Endodermal cell (in vitro differentiated cells): ENCODE measurements at places on chromosomes 13 and 19. TPM values are rescaled to one million over a fixed set of nuclear protein-coding genes. Genes with fewer than 3 reads are reported as not detected.

DNA sequence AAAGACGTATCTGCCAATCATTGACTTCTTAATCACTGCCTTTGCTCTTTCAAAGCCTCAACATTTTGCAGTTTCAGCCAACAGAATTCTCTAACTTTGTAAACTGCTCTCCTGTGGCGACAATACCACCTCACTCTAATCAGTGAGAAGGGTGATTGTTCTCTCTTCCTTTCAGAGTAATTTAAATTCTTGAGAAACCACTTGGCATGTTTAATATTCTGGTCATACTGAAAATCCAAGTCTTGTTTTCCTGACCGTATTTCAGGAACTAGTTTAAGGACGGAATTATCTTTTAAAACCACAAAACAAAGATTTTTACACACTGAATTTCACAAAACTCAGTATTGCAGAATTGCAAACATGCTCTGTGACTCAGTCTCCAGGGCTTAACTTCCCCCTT lies 5.2 kb upstream of the CDC16 start:
- peaks cover 13% of the 10 kb centered on the region for H3K4me1 ChIP-seq
- no peaks in the 10 kb centered on the region for H3K36me3 ChIP-seq

Gene NKG7
- total RNA-seq: not detected in 3 replicates

GRCh38 chr13:29081036-29081435 lies 260.9 kb downstream of the MTUS2 start:
- no peaks in the 10 kb centered on the region for H3K27me3 ChIP-seq
- no peaks in the 10 kb centered on the region for H3K36me3 ChIP-seq
- no peak overlapping the region for H3K4me3 ChIP-seq
- DNase-seq: no peak
- peaks cover 2% of the 10 kb centered on the region for H3K4me1 ChIP-seq

Gene ZNF100
- 14.7 to 29.1 TPM (median 28.3 TPM) in 3 replicates for total RNA-seq

Gene BORA
- 14.4 and 14.9 TPM in 2 replicates for total RNA-seq

Gene DLL3
- total RNA-seq: 4.0 to 4.3 TPM (median 4.3 TPM) in 3 replicates

DNA sequence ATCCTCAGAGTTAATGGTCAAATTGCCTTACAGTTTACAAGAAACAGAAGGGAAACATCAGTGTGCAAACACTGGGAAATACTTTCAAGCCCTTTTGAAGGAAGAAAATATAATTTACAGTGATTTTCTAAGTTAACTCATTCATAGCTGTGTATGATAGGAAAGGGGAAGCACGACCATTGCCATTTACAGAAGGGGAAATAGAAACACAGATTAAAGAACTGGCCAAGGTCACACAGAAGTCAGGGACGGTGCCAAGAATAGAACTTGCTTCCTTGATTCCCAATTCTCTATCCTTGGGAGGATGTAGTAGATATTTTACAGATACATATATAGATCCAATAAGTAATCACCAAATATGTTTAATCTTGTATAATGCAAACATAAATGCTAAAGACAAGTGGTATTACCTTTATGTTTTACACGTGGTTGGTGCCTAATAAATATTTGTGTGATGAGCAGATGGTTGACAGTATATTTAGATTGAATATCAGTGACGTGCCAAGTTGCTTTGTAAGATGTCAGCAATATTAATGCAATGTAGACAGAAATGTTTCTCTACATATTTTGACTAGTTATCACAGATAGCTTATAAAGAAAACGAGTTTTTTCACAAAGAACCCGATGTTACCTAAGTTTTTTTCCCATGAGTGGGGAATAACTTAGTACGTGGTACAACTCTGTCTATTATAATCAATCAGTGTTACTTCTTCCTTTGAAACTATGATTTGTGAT lies 73.1 kb downstream of the FLT1 start:
- no peak overlapping the region for H3K4me3 ChIP-seq
- H3K27ac ChIP-seq: no peak overlapping the region
- no peaks in the 10 kb centered on the region for H3K4me1 ChIP-seq
- no peaks in the 10 kb centered on the region for H3K36me3 ChIP-seq
- no peaks in the 10 kb centered on the region for H3K27me3 ChIP-seq

DNA sequence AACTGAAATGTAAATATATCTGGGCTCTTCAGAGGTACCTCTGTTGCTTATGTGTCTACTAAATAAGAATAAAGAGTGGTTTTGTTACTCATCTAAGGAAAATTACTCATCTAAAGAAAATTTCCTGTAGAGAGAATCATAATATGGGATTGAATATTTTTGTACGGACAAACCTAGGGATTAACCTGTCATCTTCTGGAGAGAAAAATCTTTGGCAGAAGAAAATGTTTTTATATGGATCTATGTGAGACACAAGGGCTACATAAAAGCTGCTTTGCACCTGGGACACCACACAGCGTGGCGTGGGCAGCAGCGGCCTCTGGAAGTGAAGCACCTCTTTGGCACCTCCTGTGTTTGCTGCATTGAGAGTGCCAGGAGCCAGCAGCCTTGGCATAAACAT lies 242.9 kb upstream of the DACH1 start:
- no peaks in the 10 kb centered on the region for H3K27me3 ChIP-seq
- no peaks in the 10 kb centered on the region for H3K4me1 ChIP-seq
- H3K4me3 ChIP-seq: no peak overlapping the region
- H3K27ac ChIP-seq: no peak overlapping the region
- no peak for DNase-seq
- H3K36me3 ChIP-seq: no peaks in the 10 kb centered on the region

DNA sequence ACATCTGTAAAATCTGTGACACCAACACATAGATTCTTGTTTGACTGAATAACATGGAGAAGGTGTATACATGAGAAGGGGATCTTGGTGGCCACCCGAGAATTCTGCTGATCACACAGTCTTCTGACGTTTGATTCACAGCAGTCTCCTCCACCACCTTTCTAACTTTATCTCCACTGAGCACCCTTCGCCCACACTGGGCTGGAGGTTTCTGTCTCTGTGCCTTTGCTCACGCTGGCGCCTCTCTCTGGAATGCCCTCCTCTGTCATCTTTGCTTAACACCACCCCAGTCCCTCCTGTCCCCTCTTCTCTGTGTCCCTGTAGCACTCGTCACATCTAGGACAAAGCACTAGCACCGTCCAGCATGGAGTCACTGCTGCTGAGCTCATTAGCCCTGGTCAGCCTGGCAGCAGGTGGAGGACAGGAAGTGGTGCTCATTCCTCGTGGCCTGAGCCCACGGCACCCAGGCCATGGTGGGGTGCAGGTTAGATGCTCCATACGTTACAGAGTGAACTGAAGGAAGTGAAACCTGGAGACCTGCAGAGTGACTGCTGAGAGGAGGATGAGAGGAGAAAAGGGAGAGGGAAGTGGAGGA lies 384.6 kb downstream of the UQCRFS1 start:
- H3K36me3 ChIP-seq: no peaks in the 10 kb centered on the region
- no peak for DNase-seq
- H3K4me1 ChIP-seq: no peaks in the 10 kb centered on the region
- H3K27me3 ChIP-seq: no peaks in the 10 kb centered on the region
